Motor neuron (in vitro differentiated cells): ENCODE measurements at places on chromosomes 4 and X. TPM values are rescaled to one million over a fixed set of nuclear protein-coding genes. Genes with fewer than 3 reads are reported as not detected.

Gene FNIP2
- 25.5 and 26.7 TPM in 2 replicates for total RNA-seq

Gene TLR6
- total RNA-seq = 2.7 and 3.4 TPM in 2 replicates

Gene TMEM156
- 0.36 TPM in 1 of 2 replicates, not detected in the other for total RNA-seq

Gene CTAG1B
- not detected in 2 replicates for total RNA-seq

Gene CSN1S1
- total RNA-seq = not detected in 2 replicates

Gene FAM133A
- 0.19 TPM in 1 of 2 replicates, not detected in the other for total RNA-seq

Gene ERVMER34-1
- 0.18 and 0.89 TPM in 2 replicates for total RNA-seq

Gene RNF113A
- 16.9 and 17.5 TPM in 2 replicates for total RNA-seq

Gene STATH
- not detected in 2 replicates for total RNA-seq

Gene PRDM8
- 38.9 and 45.8 TPM in 2 replicates for total RNA-seq

Gene DMP1
- 0.15 and 0.62 TPM in 2 replicates for total RNA-seq

Gene COL25A1
- total RNA-seq = 15.1 and 33.3 TPM in 2 replicates

Gene NRK
- total RNA-seq = 0.28 and 0.44 TPM in 2 replicates

Gene LRCH2
- 20.3 and 21.5 TPM in 2 replicates for total RNA-seq

Gene NPY1R
- total RNA-seq = 0.25 and 0.27 TPM in 2 replicates

Gene LAMP2
- total RNA-seq = 104 and 126 TPM in 2 replicates

Gene H2BW2
- not detected in 2 replicates for total RNA-seq

Gene CNKSR2
- total RNA-seq = 12.8 and 17.1 TPM in 2 replicates

Gene SLC10A3
- 9.8 and 13.8 TPM in 2 replicates for total RNA-seq

Gene GLRB
- 0.93 and 1.0 TPM in 2 replicates for total RNA-seq

Gene MAGED4B
- total RNA-seq = 112 and 132 TPM in 2 replicates

Gene JCHAIN
- not detected in 2 replicates for total RNA-seq

Gene FANCB
- total RNA-seq = 0.45 and 0.78 TPM in 2 replicates

Gene ERAS
- total RNA-seq = 0.27 and 0.56 TPM in 2 replicates

Gene CYLC1
- total RNA-seq = not detected in 2 replicates
